ENCODE measurements at places on chromosomes 5 and 9. TPM values are rescaled to one million over a fixed set of nuclear protein-coding genes. Genes with fewer than 3 reads are reported as not detected.

DNA sequence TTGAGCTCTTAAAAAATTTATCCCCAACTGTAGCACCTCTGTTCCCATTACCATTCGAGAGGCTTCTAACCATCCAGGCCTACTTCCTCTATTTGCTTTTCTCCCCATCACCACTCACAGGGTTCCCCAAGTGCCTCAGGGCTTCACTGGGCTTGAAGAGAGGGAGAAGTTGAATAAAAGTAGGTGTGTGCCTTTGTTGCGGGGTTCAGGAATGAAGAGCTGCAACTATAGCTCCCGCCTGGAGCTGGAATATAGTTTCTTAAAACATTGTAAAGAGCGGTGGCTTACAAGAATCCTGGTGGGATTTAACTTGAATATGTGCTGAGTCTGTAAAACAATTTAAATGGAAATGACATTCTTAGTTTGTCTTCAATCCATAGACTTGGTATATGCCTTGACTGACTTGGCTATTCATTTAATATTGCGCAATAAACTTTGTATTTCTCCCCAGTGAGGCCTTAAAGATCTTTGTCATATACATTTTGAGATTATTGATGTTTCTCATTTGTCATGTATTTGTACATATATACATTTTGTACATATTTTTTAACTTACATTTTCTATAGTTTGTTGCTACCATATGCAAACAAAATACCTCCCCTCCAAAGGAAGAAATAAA is 7.2 kb downstream of the ENTREP1 start:
- DNase-seq = no peak

- DNase-seq = peak; percentile 41
Observed at GRCh38 chr5:125227333-125228095, 481.1 kb upstream of the ZNF608 start.

DNA sequence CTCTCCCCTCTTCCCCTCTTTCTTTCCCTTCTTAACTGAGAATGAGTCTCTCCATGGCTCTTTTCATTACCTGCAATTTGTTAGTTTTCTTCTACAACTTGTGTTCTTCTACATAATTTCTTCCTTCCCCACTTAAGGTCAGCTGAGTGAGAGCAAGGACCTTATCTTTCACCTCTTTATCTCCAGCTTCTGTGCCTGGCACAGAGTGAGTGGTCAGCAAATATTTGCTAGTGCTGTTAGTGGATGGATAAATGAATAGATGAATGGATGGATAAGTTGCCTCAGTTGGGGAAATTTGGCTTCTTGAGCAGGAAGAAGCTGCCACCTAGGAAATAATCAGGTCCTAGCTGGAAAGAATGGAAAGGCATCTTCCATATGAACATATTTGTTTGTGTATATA is 44.6 kb upstream of the PPARGC1B start:
- DNase-seq = no peak

The TLX3 gene
- 0.52 TPM for total RNA-seq

DNA sequence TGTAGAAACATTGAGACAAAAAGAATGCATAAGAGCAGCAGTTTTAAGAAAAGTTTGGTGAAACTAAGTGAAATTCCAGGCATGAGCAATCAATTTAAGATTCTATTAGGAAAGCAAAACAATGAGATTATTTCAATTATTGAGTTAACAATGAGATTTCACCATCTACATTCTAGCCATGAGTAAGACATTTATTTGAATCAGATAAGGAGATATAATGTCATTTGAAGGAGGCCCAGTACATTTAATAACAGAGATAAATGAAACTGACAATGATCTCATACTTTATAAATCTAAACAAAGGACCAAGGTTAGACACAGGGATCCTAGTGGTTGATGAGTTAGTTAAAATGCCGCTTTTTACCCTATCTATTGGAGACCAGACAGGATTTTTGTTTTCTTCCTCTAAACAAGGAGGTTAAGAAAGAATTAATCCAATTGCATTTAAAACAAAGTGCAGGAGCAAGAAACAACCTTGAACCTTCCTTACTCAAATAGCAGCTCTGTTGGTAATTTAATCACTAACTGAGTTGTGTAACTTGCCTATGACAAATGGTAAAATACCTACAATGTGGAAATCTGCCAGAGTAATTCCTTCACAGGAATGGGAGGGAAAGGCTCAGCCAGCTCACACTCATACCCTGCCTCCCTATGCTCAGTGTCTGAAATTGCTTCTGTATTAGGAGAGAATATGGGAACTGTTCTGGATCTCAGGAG is 103.5 kb upstream of the NR3C1 start:
- DNase-seq = no peak

The F2RL2 gene
- total RNA-seq = not detected

The MIGA2 gene
- total RNA-seq = 34.4 TPM

The TCOF1 gene
- total RNA-seq = 96.0 TPM

DNA sequence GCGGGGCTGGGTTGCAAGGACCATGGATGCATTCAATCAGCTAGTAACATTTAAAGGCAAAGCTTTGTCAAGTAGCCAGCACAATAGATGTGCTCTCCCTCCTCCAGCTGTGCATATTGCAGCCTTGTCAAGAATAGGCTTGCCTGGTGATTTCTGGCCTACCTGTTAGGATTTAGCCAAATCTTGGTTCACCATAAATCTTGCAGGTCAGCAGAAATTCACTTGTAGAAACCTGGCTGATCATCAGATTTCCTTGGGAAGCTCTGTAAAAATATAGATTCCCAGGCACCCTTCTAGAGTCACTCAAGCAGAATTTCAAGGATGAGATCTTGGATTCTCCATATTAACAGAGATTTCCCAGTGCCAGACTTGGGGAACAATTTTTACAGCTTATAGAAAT is 152.2 kb upstream of the SLC12A2 start:
- DNase-seq = no peak

DNA sequence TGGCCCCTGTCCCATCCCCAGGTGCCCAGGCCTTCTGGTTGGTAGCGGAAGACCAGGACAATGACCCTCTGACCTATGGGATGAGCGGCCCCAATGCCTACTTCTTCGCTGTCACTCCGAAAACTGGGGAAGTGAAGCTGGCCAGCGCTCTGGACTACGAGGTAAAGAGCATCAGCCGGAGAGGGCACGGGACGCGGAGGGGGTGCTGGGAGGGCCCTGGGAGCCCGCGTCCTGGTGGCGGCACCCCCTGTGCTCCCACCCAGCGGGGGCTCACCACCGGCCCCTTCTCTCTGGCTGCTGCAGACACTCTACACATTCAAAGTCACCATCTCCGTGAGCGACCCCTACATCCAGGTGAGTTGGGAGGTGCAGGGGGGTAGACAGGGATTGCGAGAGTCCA is 19.5 kb downstream of the CDHR2 start:
- DNase-seq = no peak

- no peak for DNase-seq
Observed at GRCh38 chr5:178331491-178331996, 98.9 kb upstream of the PHYKPL start.

The LPAR1 gene
- total RNA-seq = 11.3 TPM

DNA sequence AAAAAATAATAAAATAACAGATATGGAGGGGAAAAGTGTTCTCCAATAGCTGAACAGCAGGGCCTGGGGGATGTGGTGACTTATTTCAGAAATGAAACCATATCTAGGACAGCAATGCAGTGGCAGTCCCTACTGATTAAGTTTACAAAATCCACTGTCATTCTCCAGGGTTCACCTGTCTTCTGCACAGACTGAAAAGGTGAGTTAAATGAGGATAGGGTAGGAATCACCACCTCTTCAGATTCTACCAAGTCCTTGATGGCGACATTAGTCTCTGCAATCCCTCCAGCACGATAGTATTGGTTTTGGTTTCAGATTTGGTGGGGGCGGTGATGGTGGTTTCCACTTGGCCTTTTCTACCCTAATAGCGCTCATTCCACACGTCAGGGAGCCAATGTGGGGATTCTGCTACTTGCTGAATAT is 32.3 kb upstream of the NPM1 start:
- DNase-seq = no peak

The TEX10 gene
- total RNA-seq = 44.2 TPM

- DNase-seq = no peak
Observed at GRCh38 chr5:96285823-96286222, 147.2 kb downstream of the PCSK1 start.

DNA sequence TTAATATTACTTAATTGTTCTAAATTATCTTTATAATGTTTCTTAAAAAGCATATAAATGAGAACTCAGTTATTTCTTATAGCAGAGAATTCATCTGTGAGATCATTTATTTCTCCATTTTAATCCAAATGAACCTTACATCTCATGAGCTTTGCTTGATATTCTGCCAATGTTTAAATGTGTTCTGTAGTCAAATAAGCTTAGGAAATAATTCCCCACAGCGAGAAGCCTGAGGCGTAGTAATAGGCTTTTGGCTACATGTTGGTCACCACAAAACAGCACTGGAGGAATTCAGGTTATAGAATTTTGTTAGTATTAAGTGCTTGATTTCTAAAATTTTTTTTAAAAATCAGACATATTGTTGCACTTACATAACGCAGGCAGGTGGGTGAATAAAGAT is 585.3 kb upstream of the RORB start:
- DNase-seq = no peak

The CAST gene
- 50.3 TPM for total RNA-seq

The TAF11L5 gene
- total RNA-seq = not detected

The IFNK gene
- total RNA-seq = not detected

The TMC1 gene
- 0.33 TPM for total RNA-seq

The GPR151 gene
- total RNA-seq = not detected

GRCh38 chr9:92736563-92737215 is 27.9 kb downstream of the BICD2 start:
- no peak for DNase-seq

GRCh38 chr5:59528202-59528862 is 365.2 kb downstream of the PDE4D start:
- DNase-seq = no peak

GRCh38 chr9:122220673-122221182 is 8.0 kb downstream of the LHX6 start:
- DNase-seq = no peak

Data from neural crest cell (in vitro differentiated cells).